Skeletal muscle cell (primary cell): ENCODE measurements at places on chromosomes 5 and 9.
A peak's percentile ranks its signal among the peaks of the same experiment; 100 is the strongest.

GRCh38 chr5:34656700-34657273 lies 659 bp downstream of the RAI14 start:
- DNase-seq, result no peak

DNA sequence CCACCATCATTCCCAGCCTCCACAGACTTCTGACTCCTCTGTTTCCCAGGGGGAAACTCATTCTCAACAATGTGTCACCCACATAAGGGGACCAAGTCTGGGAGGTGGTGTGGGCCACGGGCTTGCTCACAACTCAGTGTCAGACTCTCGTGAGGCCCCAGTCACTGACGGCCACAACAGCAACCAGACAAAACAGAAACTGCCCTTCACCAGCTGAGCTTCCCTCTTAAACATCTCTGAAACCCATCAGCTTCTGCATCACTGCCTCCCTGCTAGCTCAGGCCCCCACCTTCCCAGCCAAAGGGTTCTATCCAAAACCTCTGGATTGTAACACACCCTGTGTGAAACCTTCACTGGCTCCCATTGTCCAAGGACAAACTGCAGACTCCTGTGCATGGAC lies 273.4 kb downstream of the CDK5RAP2 start:
- no peak for DNase-seq

GRCh38 chr5:33180900-33181299 lies 259.9 kb upstream of the TARS1 start:
- no peak for DNase-seq

DNA sequence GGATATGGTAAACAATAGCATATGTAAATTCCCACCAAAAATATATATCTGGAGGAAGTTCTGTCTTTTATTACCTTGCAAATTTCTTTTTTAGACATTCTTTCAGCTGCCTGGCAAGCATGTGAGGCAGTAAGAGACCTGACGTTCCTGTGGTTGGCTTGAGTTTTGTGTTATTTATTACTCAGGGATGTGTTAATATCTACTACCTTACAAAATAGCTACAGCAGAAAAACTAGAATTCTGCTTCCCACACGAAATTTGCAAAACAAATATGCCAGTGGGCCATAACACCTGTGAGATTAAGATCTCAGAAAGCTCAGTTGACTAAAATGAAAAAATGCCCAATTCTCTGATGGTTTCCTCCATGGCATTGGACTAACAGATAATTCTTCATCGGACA lies 274.2 kb downstream of the TMEM167A start:
- DNase-seq, result no peak

DNA sequence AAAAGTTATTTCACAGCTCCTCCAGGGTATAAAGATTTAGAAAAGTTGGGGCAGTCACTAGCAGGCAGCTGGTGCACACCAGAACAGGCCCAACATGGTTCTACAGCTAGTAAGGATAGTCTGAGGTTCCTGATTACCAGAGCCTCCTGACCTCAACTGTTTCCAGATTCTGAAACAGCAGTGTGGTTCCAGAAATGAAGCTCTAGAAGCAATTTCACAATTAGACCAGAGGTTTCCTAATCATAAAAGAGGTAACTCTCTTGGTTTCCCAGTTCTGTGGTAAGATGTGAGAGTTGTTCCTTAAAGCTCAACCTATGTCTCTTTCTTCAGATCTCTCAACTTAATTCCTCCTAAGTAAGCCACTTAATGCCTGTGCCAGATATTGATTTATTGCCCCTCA lies 11.9 kb downstream of the AGTPBP1 start:
- no peak for DNase-seq

DNA sequence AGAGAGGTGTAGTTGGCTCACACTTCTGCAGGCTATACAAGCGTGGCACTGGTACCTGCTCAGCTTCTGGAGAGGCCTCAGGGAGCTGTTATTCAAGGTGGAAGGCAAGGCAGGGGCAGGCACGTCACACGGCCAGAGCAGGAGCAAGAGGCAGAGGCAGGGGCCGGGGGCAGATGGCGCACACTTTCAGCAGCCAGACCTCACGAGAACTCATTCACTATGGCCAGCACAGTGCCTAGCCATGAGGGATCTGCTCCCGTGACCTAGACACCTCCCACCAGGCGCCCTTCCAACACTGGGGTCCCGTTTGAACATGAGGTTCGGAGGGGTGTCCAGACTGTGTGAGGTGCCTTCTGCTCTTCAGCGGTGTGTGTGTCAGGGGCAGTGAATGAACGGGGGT lies 71.0 kb upstream of the FCN1 start:
- no peak for DNase-seq

- DNase-seq, result no peak
These were observed 112.7 kb downstream of the RORB start for GRCh38 chr9:74609671-74610405.

DNA sequence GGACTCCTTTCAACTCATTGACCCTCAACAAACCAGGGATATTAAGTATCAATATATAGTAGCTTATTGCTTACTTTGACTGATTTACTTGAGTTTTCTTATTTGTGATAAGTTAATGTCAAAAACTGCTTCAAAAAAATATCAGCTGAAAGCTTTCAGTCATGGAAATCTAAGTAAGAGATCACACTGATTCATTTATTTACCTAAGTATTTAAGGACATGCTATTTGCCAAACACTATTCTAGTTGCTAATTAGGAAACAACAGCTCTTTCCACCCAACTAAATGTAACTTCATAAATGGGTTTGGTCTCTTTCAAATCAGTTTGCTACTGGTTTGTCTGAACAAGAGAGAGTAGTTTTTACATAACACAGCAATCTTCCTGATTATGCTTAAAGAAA lies 48.2 kb downstream of the CHD1 start:
- no peak for DNase-seq

GRCh38 chr5:69454460-69455249 lies 37.9 kb upstream of the OCLN start:
- no peak for DNase-seq

GRCh38 chr5:15787681-15788080 lies 287.7 kb downstream of the FBXL7 start:
- no peak for DNase-seq

GRCh38 chr9:93306081-93306480 lies 122.1 kb downstream of the WNK2 start:
- no peak for DNase-seq

DNA sequence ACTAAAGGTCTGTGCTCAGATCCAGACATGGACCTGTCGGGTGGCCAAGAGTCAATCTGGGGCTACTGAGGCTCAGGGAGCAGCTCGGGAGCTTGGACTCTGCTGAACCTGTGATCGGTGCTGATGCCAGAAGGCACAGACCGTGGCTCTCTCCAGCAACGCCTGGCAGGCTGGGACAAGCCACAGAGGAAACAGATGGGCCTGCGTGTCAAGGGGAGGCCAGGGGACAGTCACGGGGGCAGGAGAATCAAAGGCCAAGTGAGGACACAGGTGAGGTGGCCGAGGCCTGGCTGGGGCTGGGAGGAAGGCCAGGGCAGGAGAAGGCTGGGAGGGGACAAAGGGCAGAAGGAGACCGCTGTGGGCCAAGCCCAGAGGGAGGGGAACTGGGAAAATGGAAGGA lies 43.4 kb downstream of the EPB41L4B start:
- no peak for DNase-seq

- peak; percentile 78 for DNase-seq
These were observed 44.4 kb upstream of the ANKDD1B start for GRCh38 chr5:75566710-75567309.

GRCh38 chr9:134258828-134259546 lies 67.3 kb upstream of the RXRA start:
- no peak for DNase-seq

GRCh38 chr5:135835766-135836165 lies 1.3 kb downstream of the SLC25A48 start:
- no peak for DNase-seq

GRCh38 chr9:120326049-120326693 lies 253.8 kb downstream of the CDK5RAP2 start:
- no peak for DNase-seq

DNA sequence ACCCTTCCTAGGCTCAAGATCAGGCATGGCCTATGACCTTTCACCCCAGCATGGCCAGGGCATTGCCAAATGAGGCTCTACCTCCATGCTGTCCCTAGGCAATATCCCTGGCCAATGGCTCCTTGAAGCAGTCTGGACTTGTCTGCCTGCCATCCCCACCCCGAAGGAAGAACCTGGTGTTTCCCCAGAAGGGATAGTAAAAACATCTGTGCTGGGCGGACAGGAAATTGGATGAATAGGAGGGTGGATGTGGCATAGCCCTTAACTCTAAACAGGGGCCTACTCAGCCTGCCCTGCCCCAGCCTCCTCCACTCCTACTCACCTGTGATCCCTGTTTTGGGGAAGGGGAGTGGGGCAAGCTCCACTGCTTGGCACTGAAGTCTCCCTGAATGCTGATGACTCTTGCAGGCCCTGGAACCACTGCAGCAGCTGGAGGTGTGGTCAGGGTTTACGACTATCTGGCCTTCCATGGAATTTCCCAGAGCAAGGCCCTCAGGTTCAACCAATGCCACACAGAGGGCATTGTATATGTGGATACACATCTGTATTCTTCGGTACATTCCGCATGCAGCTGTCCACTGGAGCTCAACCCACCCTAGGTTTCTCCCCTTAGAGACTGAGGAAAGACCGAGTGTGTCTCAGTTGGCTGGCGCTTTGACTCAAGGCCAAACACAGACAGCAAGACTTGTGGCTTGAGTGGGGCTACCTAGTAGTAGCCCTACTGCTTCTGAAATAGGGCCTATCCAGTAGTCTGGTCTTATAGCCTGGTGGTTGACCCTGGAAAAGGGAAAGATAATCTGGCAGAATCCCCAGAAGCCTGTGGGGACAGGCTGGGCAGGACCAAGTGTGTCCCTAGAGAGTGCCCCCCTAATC lies 6.4 kb upstream of the P4HA2 start:
- no peak for DNase-seq

- DNase-seq, result no peak
These were observed 116.5 kb downstream of the SLC1A3 start for GRCh38 chr5:36722900-36723299.

- no peak for DNase-seq
These were observed 319.2 kb upstream of the MPDZ start for GRCh38 chr9:13598738-13599137.

DNA sequence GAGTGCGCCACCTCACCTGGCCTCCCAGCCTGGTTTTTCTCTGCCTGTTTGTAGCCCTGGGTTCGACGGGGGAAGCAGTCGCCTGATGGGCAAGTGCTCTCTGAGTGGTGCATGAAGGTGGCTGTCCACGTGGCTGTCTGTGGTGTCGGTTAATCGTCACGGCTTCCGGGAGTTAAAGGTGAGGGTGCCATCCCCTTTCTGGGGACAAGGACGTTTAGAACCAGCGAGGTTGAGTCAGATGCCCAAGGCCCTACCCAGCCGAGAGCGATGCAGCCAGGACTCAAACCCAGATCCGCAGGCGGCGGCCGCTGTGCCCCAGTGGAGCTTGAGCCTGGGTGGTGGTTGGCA lies 47.7 kb downstream of the RXRA start:
- no peak for DNase-seq

DNA sequence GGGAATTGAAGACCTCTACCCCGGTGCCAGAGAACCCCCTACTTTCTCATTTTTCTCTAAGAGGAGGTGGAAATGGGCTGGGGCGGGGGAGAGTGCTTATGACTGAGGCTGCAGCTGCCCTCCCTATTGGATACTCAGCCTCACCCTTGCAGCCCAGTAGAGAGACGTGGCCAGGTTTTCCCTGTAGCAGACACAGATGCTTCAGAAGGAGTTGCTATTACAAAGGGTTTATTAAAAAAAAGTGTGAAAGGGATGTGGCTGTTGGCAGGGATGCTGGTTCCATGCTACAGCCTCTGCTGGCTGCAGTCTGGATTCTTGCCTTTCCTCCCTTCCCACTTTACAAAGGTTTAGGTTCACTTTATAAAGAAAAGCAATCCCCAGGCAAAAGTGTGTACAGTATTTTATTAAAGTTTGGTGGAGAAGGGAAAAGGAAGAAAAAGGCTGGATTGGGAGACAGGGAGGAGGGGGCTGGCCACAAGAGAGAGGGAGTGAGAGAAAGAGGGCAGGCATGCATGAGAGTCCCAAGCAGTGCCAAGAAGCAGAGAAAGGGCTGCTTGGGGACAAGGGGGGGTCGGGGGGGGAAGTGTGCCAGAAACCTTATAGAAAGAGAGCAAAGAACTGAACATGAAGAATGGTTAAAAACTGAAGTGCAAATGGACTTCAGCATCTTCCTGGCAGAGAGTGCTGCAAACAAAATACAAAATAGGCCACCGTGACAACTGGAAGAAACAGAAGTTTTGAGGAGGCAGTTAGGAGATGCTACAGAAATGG lies 29.5 kb upstream of the NFIB start:
- DNase-seq, result no peak

DNA sequence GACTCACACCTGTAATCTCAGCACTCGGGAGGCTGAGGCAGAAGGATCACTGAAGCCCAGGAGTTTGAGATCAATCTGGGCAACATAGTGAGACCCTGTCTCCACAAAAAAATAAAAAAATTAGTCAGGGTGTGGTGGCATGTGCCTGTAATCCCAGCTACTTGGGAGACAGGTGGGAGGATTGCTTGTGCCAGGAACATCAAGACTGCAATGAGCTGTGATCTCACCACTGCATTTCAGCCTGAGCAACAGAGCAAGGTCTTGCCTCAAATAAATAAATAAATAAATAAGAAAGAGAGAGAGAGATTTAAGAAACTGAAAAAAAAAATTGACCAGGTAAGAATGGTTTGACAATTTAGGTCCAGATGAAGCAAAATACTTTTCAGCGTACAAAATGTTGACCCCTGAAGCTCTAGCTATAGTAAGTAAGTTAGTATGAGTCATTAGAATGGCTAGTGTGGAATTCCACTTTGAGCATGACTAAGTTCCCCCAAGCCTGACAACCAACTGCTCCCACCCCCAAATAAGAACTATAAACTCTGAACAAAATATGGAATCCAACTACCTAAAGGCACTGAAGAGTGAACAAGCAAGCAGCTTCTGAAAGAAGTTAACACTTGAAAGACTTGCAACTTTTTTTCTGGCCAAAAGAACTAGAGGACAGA lies 217.8 kb upstream of the TLE4 start:
- DNase-seq, result peak; percentile 21

DNA sequence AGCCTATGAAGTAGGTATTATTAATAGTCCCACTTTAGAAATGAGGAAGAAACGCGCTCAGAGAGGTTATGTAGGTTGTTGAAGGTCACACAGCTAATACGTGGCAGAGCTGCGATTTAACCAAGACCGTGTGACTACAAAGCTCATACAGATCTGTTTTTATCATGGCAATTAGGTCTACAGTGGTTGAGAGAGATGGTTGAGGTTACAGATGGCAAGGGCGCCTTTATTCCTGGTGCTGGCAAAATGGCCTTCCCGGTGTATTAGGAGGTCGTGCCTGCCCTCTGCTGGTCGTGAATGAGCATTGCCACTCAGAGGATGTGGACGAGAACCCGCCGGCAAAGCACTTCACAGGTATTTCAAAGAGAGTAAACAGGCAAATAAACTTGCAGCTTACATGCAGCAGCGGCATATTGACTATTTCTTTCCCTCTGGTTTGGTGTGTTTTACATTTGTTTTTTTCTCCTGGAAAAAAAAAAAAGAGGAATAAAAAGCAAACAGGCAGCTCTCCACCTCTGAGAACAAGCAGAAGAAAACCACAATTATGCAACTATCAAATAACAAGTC lies 65.3 kb upstream of the EGFLAM start:
- peak; percentile 11 for DNase-seq
